ENCODE measurements at places on chromosomes 11 and 22. TPM values are rescaled to one million over a fixed set of nuclear protein-coding genes. Genes with fewer than 3 reads are reported as not detected.

The SCGB1D4 gene
- total RNA-seq = not detected

DNA sequence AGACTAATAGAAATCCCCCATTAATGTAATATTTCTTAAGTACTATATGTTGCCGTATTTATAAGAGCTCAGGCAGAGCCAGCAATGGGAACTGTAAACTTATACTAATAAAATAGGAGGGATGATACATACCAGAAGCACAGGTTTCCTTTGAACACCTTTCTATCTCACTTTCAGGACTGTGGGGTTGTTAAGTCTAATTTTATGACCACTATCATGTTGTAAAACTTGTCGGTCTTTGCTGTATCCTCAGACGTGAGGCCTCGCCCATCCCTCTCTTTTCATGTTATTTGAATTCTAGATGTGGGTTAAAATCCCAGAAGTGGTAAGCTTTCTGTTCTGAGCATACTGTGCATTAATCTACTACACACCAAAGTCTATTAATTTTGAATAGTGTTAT, 1083.5 kb upstream of the TENM4 start:
- no peak for DNase-seq

DNA sequence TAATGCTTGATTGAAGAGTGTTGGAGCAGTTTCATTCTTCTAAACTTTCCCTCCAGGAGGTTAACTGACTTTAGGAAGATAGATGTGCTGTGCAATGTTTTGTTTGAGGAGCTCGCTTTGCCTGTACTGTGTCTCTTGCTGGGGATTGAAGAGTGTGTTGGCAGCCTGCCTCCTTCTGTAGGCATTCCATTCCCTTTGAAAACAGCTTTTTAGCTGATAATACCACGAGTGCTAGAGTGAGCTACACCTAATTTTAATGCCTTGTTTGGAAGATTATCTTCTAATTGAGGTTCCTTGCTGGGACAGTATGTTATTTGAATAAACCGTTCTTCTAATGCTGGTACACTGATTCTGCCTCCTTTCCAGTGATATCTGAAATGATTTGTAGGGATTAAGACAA, 7.2 kb downstream of the DDX10 start:
- DNase-seq = peak; percentile 33

- no peak for DNase-seq
Measured at GRCh38 chr11:117456027-117456720, 128.5 kb downstream of the CEP164 start.

DNA sequence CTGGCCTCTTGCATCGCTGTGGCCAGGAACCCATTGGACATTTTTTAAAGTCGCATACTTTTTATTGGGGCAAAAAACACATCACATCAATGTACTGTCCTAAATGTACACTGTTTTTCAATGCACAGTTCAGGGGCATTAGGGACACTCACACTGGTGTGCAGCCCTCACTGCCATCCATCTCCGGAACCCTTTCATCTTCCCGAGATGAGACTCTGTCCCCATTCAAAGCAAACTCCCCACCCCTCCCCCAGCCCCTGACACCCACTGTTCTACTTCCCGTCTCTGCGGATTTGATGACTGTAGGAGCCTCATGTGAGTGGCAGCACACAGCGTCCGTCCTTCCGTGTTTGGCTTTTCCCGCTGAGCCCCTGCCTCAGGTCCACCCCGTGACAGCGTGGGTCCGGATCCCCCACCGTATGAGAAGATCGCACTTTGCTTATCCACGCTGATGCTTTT, 41.8 kb upstream of the TH start:
- DNase-seq = no peak

GRCh38 chr11:17719028-17719937, at the start of gene MYOD1:
TSS of gene MYOD1 (plus strand) at chr11:17719571. CDS start at chr11:17719783, 212 bp downstream.
- no peak for DNase-seq

The IFITM1 gene
- 238 TPM for total RNA-seq

DNA sequence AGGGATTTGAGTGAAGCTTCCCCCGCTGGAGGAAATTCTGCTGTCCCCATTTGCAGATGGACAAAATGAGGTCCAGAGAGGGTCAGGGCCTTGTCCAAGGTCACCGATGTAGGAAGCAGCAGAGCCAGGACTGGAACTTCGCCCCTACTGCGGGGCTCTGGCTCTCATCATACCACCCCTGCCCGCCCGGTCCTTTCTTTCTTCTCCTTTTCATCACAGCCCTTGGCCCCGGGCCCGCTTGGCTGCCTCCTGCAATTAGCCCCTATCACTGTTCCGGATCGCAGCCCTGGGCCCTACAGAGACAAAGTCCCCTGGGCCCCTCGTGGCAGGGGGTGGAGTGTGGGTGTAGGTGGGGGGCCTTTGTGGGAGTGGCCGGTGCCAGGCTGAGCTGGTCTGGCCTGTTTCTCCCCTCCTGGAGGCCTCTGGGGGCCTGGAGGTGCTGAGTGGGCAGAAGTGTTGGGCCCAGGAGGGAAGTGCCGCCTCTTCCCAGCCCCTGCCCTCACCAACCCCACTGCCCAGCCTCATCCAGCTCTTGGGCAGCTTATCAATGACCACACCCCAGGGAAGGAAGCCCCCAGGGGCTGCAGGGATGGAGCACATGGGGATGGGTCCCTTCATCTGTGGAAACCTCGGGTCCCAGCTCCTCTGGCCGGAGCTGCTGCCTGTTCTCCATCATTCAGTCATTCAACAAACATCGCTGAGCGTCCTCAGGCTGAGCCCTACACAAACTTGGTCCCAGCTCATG, 3.4 kb downstream of the EMID1 start:
- DNase-seq = no peak

GRCh38 chr11:92413757-92414513, 189.3 kb downstream of the FAT3 start:
- no peak for DNase-seq

The POU2AF1 gene
- not detected for total RNA-seq

DNA sequence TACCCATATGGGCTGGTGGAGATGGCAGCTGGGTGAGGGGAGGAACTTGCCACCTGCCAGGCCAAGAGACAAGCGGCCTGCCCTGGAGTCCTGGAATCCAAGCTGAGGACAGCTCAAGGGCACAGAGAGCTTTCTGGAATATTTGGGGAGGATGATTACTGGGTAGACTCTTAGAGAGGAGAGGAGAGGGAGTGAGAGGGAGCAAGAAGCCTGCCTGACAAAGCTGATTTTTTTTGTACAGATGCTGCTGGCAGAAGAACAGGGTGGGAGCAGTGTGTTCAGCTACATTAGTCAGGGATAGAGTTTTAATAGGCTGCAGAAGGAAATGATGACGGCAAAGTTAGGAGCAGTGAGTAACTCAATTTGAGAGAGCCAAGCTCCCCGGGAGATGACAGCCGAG, 299.3 kb downstream of the NXPE2 start:
- DNase-seq = no peak

DNA sequence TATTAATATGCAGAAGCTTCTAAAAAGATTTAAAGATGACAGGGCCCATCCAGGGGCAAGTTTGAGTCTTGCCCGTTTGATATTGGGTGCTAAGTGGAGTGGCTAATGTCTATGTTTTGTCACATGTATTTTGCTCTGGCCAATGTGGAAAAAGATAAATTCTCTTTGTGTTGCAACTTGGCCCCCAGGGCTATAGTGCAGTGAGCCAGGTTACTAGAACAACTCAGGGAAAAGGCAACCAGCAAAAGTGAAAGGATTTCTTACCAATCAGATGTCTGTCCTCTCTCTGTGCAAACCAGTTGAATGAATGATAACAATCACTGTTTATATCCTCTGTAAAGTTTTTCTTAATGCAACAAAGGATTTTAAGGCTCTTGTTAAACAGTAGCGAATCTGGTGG, 4.6 kb upstream of the CLNS1A start:
- DNase-seq = no peak

GRCh38 chr11:108131993-108132392, 10.6 kb downstream of the ACAT1 start:
- no peak for DNase-seq
